ENCODE measurements at places on chromosomes 7 and 10. TPM values are rescaled to one million over a fixed set of nuclear protein-coding genes. Genes with fewer than 3 reads are reported as not detected.

- H3K27ac ChIP-seq, result no peak overlapping the region
- H3K4me1 ChIP-seq, result peaks cover 20% of the 10 kb centered on the region
- no peak for DNase-seq
- H3K4me3 ChIP-seq, result no peak overlapping the region
Observed at GRCh38 chr7:135759532-135759931, 10.9 kb upstream of the FAM180A start.

The MMD2 gene
- total RNA-seq, result not detected

DNA sequence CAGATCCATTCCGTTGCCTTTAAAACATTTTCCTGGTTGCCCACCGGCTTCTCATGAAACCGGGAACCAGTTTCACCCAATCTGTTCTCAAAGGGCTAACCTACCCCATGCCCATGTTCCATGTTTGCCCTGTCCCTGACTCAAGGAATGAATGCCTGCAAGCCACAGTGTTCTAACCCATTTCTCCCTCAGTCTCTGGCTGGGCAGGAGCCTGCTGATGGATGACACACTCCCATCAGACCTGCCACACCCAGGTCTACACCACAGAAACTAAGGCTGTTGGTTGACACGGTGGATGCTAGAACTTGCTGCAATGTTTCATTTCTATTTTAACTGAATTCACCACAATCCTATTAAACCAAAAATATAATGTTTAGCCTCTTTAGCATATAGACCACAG lies 15.6 kb downstream of the CLRN3 start:
- no peak overlapping the region for H3K27ac ChIP-seq
- no peaks in the 10 kb centered on the region for H3K4me1 ChIP-seq
- H3K27me3 ChIP-seq, result no peaks in the 10 kb centered on the region

- H3K27ac ChIP-seq, result no peak overlapping the region
- no peaks in the 10 kb centered on the region for H3K36me3 ChIP-seq
- no peak overlapping the region for H3K4me3 ChIP-seq
- no peaks in the 10 kb centered on the region for H3K27me3 ChIP-seq
- no peak for DNase-seq
- H3K4me1 ChIP-seq, result no peaks in the 10 kb centered on the region
Observed at GRCh38 chr10:23755556-23755955, 316.7 kb downstream of the OTUD1 start.

DNA sequence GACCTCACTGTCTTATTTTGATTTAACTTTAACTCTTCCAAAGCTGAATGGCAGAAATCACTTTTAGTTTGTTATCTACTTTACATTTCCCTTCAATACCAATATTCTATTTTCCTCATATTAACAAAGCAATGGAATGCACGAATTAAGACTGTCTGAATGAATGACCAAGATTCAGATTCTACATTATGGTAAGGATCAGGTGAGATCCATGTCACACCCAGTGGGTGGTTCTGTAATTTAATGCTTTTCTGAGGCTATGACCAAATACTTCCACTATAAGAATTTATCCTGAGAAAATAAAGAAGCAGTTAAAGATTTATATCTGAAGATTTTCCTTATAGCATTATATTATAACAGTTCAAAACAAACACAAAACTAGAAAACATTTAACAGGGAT lies 90.2 kb upstream of the NUPR2 start:
- H3K4me3 ChIP-seq, result no peak overlapping the region
- no peaks in the 10 kb centered on the region for H3K27me3 ChIP-seq
- H3K27ac ChIP-seq, result no peak overlapping the region

GRCh38 chr7:121081327-121081936 lies 92.9 kb downstream of the CPED1 start:
- H3K4me3 ChIP-seq, result no peak overlapping the region
- no peak for DNase-seq
- H3K36me3 ChIP-seq, result no peaks in the 10 kb centered on the region
- H3K27ac ChIP-seq, result peak overlapping the region; percentile 25

GRCh38 chr10:59582780-59583179 lies 126.9 kb downstream of the SLC16A9 start:
- no peaks in the 10 kb centered on the region for H3K36me3 ChIP-seq
- no peak overlapping the region for H3K27ac ChIP-seq
- DNase-seq, result no peak
- H3K27me3 ChIP-seq, result no peaks in the 10 kb centered on the region

The GPR22 gene
- not detected for total RNA-seq

The PAX4 gene
- total RNA-seq, result not detected

DNA sequence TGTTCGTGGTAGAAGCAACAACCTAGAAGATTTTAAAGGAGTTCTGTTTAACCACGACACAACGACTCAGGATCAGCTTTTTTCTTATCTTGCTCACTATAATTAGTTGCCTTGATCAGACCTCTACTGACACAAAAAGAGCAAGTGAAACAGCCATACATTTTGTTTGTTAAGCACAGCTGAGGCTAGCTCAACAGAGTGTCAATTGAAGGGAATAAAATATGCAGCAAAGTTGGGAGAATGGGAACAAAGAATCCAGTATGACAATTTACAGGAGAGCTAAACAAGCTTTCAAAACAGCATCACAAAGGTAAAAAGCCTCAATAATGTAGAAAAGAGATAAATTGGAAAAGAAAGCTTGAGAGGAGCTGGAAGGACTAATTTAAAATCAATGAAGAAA lies 40.5 kb upstream of the HERPUD2 start:
- H3K36me3 ChIP-seq, result no peaks in the 10 kb centered on the region
- no peaks in the 10 kb centered on the region for H3K4me1 ChIP-seq
- no peak for DNase-seq
- no peaks in the 10 kb centered on the region for H3K27me3 ChIP-seq
- H3K4me3 ChIP-seq, result no peak overlapping the region

GRCh38 chr10:127871631-127872010 lies 21.1 kb downstream of the CLRN3 start:
- no peaks in the 10 kb centered on the region for H3K27me3 ChIP-seq
- no peak for DNase-seq
- no peaks in the 10 kb centered on the region for H3K4me1 ChIP-seq
- H3K36me3 ChIP-seq, result no peaks in the 10 kb centered on the region
- no peak overlapping the region for H3K4me3 ChIP-seq

The ATOH7 gene
- total RNA-seq, result not detected

DNA sequence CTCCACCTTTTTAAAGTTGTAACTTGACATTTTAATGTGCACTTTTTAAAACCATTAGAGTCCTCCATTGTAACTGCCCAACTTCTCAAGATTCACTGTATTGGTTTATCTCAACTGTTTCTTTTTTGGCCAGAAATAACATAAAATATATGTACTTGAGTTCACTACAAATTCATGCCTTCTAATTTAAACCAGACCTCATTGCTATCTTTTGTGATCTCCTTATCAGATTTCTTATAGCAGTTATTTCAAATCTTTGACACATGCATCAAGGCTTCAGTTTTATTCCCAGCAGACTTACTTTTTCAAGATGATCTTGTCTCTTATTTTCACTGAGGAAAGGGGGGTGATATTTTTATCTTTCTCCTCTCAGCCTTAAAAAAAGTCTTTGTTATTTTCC lies 154.3 kb downstream of the PHF14 start:
- H3K4me3 ChIP-seq, result no peak overlapping the region
- peaks cover 8% of the 10 kb centered on the region for H3K36me3 ChIP-seq
- H3K27ac ChIP-seq, result no peak overlapping the region
- H3K4me1 ChIP-seq, result no peaks in the 10 kb centered on the region

- DNase-seq, result no peak
- H3K27ac ChIP-seq, result no peak overlapping the region
- H3K27me3 ChIP-seq, result no peaks in the 10 kb centered on the region
- no peak overlapping the region for H3K4me3 ChIP-seq
Observed at GRCh38 chr10:117677239-117677638, 134.7 kb downstream of the EMX2 start.

- H3K4me1 ChIP-seq, result no peaks in the 10 kb centered on the region
- H3K27ac ChIP-seq, result no peak overlapping the region
- H3K4me3 ChIP-seq, result no peak overlapping the region
Observed at GRCh38 chr10:23918839-23919238, 290.1 kb upstream of the KIAA1217 start.

GRCh38 chr7:153022475-153023193 lies 263.1 kb downstream of the ACTR3B start:
- no peak overlapping the region for H3K4me3 ChIP-seq
- no peaks in the 10 kb centered on the region for H3K36me3 ChIP-seq
- no peaks in the 10 kb centered on the region for H3K27me3 ChIP-seq
- H3K27ac ChIP-seq, result no peak overlapping the region

The SPDYE2 gene
- not detected for total RNA-seq

GRCh38 chr10:114328441-114328812 lies 75.9 kb downstream of the AFAP1L2 start:
- H3K4me3 ChIP-seq, result no peak overlapping the region
- peaks cover 36% of the 10 kb centered on the region for H3K4me1 ChIP-seq
- H3K27me3 ChIP-seq, result no peaks in the 10 kb centered on the region
- no peaks in the 10 kb centered on the region for H3K36me3 ChIP-seq

- H3K27me3 ChIP-seq, result no peaks in the 10 kb centered on the region
- no peak overlapping the region for H3K27ac ChIP-seq
- no peaks in the 10 kb centered on the region for H3K36me3 ChIP-seq
- no peak for DNase-seq
Observed at GRCh38 chr10:58322072-58322834, 12.6 kb upstream of the UBE2D1 start.

The TEX36 gene
- not detected for total RNA-seq

DNA sequence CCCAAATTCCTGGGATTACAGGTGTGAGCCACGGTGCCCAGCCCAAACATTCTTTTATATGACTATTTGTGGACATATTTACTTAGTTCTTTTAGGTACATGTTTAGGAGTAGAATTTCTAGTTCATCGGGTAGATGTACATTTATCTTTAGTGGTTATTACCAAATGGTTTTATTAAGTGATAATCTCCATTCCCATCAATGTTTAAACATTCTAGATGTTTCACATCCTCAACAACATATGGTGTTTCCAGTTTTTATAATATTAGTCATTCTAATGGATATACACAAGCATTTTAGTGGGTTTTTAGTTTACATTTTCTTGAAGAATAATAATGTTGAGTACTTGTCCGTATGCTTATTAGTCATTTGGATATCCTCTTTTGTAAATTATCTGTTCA lies 131.7 kb downstream of the RTKN2 start:
- no peaks in the 10 kb centered on the region for H3K27me3 ChIP-seq
- H3K27ac ChIP-seq, result no peak overlapping the region
- H3K4me1 ChIP-seq, result no peaks in the 10 kb centered on the region

- no peaks in the 10 kb centered on the region for H3K27me3 ChIP-seq
- no peaks in the 10 kb centered on the region for H3K36me3 ChIP-seq
- peaks cover 7% of the 10 kb centered on the region for H3K4me1 ChIP-seq
- no peak for DNase-seq
Observed at GRCh38 chr7:101983147-101983811, 165.9 kb downstream of the CUX1 start.

The ABCB4 gene
- total RNA-seq, result 0.76 TPM

GRCh38 chr7:128831994-128832879 lies 2.0 kb downstream of the FLNC start:
- peaks cover 88% of the 10 kb centered on the region for H3K4me1 ChIP-seq
- peak overlapping the region; percentile 74 for H3K4me3 ChIP-seq
- H3K27ac ChIP-seq, result peak overlapping the region; percentile 84
- H3K36me3 ChIP-seq, result no peaks in the 10 kb centered on the region
- DNase-seq, result no peak
- no peaks in the 10 kb centered on the region for H3K27me3 ChIP-seq

The CLDN3 gene
- total RNA-seq, result not detected

The DNMBP gene
- 10.5 TPM for total RNA-seq

DNA sequence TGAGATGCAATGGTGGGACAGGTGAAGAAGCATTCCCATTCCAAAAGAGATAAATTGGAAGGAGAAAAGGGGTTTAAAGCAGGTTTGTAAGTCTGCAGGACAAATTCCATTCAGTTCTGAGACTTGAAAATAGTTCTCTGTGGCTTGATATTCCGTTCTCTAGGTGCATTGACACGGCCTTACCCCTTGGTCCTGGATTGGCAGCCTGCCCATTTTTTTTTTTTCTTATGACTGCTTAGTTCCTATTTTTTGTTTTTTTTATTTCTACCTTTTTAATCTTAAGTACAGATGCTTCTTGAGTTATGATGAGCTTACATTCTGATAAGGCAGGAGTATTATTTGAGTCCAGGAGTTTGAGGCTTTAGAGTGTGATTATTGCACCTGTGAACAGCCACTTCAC lies 70.6 kb downstream of the MLLT10 start:
- no peaks in the 10 kb centered on the region for H3K4me1 ChIP-seq
- no peak overlapping the region for H3K27ac ChIP-seq
- no peak for DNase-seq
- peaks cover 53% of the 10 kb centered on the region for H3K36me3 ChIP-seq
- no peak overlapping the region for H3K4me3 ChIP-seq
- no peaks in the 10 kb centered on the region for H3K27me3 ChIP-seq

DNA sequence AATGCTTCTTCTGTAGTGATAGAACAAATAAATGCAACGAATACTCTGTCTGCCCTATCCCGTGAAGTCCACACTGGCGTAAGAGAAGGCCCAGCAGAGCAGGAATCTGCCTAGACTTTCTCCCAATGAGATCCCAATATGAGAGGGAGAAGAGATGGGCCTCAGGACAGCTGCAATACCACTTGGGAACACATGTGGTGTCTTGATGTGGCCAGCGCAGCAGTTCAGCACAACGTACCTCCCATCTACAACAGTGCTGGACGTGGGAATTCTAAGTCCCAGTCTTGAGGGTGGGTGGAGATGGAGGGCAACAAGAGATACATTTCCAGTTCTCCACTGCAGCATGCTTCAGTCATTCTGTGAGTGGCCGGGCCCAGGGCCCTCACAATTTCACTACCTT lies 45.8 kb downstream of the FIGNL1 start:
- no peak overlapping the region for H3K4me3 ChIP-seq
- no peaks in the 10 kb centered on the region for H3K4me1 ChIP-seq
- no peak overlapping the region for H3K27ac ChIP-seq
- no peak for DNase-seq

GRCh38 chr10:99329554-99330346 lies 594 bp downstream of the CNNM1 start:
- peak overlapping the region; percentile 22 for H3K27ac ChIP-seq
- DNase-seq, result no peak
- no peaks in the 10 kb centered on the region for H3K36me3 ChIP-seq
- no peaks in the 10 kb centered on the region for H3K27me3 ChIP-seq

GRCh38 chr10:53029449-53029848 lies 256.9 kb upstream of the MBL2 start:
- H3K27me3 ChIP-seq, result no peaks in the 10 kb centered on the region
- DNase-seq, result no peak
- no peaks in the 10 kb centered on the region for H3K36me3 ChIP-seq

The SLC18A3 gene
- total RNA-seq, result not detected

DNA sequence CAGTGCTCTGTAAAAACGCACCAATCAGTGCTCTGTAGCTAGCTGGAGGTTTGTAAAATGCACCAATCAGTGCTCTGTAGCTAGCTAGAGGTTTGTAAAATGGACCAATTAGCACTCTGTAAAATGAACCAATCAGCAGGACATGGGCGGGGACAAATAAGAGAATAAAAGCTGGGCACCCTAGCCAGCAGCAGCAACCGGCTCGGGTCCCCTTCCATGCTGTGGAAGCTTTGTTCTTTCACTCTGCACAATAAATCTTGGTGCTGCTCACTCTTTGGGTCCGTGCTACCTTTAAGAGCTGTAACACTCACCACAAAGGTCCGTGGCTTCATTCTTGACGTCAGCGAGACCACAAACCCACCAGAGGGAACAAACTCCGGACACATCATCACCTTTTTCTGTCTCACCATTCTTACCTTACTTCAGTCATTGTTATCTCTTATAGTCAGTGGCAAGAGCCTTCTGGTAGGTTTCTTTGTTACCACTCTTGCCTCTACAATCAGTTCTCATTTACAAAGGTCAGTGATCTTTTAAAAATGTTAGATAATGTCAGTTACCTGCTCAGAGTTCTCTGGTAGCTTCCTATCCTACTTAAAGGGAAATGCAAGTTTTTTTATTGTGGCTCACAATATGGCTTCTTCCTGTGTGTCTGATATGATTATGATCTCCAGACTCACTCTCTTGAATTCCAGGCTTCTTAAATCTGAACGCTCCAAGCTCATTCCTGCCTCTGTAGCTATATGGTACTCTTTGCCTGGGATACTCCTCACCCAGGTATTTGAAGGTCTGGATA lies 4.5 kb downstream of the STAM start:
- no peak overlapping the region for H3K27ac ChIP-seq
- H3K36me3 ChIP-seq, result no peaks in the 10 kb centered on the region
- H3K27me3 ChIP-seq, result no peaks in the 10 kb centered on the region
- no peak overlapping the region for H3K4me3 ChIP-seq

Measured in esophagus squamous epithelium (tissue), 5 donors.